Stimulated activated CD8-positive, alpha-beta memory T cell treated with anti-CD3 and anti-CD28 coated beads, Interleukin-2, amount 100 ng/mL, for 48 hours (primary cell): ENCODE measurements at places on chromosomes 5 and 9.

GRCh38 chr5:147084702-147085101 is 150.1 kb upstream of the STK32A start:
- no peak for DNase-seq

DNA sequence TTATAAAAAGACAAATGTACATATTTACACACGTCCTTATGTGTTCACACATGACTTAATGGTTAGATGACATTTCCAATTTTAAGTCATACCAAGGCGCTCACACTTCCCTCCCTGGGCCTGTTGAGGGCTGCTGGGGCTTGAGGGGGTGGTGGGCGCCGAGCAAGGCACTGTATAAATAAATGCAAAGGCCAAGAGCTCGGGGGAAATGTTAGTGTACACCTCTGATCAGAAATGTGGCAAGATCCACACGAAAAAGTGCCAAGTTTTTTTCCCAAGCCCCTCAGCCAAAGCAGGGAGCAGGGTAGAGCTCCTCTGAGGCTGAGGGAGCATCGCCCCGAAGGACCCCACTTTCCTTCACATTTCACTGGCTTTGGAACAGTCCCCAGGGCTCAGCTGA is 7.5 kb downstream of the IRF1 start:
- no peak for DNase-seq

- no peak for DNase-seq
These were observed at the start of gene C1QTNF2 for GRCh38 chr5:160369990-160370712. Gene C1QTNF2 (minus strand): TSS chr5:160370626. CDS start chr5:160355011, 15,615 bp downstream.

- DNase-seq: no peak
These were observed 917 bp downstream of the NHP2 start for GRCh38 chr5:178152491-178153444.

DNA sequence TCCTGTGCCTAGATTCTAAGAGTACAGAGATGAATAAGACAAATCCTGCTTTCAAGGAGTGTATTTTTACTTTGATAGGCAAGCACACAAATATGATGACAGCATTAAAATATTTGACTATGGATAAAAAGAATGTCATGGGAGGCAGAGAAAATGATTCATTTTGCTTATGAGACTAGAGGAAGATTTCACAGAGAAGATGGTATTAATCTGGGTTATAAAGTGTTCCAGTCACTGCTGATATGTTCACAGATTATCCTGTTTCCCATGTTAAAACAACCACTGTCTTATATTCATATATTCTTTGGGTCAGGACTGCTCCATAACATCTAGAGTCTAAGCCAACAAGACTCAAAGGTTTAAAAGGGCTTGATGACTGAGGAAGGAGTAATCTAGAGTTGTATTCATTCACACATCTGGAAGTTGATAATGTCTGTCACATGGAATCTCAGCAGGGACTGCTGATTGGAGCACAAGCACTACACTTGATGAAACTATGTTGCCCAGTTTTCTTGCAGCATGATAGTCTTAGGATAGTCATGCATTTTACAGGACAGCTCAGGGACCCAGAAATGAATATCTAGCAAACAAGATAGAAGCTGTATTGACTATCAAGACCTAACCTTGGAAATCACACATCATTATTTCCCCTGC is 79.3 kb downstream of the STARD4 start:
- no peak for DNase-seq

GRCh38 chr5:93163010-93163663 is 417.9 kb downstream of the NR2F1-AS1 start:
- no peak for DNase-seq

DNA sequence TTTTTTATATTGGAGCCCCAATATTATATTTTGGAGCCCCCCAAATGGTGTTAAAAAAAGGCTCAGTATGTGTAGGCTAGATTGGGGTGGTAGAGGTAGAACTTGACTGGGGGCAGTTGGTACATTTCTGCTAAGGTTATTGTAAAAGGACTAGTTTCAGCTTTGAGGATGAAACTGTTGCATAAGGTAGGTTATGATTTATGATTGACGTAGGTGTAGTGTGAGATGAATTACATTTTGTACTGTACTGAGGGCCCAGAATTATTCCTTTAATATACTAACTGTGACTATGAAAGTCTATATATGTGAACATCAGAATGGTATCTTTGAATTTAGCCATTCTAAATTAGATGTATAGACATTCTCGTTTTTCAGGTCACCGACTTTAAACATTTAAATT is 3.6 kb downstream of the RIC1 start:
- no peak for DNase-seq

GRCh38 chr5:167255926-167256325 is 1035.5 kb upstream of the WWC1 start:
- no peak for DNase-seq

DNA sequence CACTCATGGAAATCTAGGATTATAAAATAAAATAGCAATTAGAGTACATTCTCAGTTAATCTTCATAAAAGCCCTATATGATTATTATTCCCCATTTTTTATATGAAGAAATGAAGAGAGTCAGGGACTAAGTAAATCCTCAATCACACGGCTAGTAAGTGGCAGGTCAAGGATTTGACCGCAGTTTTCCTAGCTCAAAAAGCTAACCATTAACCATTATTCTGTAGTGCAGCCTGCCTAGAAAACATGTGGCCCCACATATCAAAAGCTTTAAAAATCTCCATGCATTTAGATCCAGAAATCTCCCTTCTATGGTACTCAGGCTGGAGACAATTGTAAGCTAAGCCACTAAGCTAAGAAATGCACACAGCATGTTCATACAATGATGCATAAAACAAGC is 21.4 kb downstream of the EPB41L4A start:
- no peak for DNase-seq

DNA sequence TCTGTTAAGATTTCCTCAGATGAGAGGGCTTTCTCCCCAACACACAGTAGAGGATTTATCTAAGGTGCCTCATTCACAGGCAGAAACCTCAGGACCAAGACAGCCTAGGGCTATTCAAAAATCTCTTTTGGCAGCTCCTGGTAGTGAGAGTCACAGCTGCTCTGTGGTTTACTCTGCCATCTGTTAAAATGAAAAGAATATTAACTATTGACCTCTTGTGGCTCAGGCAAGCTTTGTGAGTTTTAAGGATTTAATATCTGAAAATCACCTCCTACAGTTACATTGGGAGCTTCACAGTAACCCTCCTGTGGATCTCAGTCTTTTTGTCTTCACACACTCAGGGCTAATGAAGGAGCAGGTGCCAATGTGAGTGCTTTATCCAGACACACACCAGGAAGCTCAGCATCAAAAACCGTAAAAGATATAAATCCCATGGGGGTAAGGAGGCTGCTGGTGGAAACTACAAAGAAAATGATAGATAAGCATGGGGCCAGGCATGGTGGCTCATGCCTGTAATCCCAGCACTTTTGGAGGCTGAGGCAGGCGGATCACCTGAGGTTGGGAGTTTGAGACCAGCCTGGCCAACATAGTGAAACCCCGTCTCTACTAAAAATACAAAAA is 29.7 kb downstream of the PPP1R2B start:
- no peak for DNase-seq

DNA sequence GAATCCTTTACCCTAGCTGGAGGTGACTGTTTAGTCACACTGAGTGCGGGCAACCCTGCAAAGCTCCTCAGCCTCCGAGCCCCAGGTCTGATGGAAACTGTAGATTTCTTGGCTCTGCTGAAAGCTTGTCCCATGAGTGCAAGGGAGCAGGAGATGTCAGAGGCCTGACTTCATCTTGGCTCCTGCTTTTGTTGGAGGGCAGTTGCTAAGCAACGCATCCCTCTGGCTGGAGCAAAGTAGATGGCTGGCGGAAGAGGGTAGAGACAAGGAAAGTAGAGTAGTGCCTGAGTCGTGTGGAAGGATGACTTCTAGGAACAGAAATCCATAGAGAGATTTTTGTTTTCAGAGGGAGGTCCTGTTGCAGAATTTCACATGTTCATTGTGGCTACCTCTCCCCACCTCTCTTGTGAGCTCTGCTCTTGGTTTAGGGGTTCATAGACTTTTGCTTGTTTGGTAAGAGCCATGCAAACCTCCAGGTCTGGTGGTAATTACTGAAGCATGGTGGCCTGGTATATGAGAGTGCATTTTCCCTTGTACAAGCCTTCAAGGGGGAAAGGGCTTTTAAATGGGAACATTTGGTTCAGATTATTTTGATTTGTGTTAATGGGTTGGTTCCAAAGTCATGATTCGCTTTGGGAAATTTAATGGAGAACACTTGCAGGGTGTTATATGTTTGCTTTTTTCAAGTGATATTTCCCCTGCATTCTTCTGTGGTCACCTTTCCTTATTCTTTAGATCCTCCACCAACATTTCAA is 71.5 kb downstream of the ARHGAP26 start:
- no peak for DNase-seq

GRCh38 chr5:68591850-68592249 is 376.3 kb downstream of the PIK3R1 start:
- DNase-seq: no peak

DNA sequence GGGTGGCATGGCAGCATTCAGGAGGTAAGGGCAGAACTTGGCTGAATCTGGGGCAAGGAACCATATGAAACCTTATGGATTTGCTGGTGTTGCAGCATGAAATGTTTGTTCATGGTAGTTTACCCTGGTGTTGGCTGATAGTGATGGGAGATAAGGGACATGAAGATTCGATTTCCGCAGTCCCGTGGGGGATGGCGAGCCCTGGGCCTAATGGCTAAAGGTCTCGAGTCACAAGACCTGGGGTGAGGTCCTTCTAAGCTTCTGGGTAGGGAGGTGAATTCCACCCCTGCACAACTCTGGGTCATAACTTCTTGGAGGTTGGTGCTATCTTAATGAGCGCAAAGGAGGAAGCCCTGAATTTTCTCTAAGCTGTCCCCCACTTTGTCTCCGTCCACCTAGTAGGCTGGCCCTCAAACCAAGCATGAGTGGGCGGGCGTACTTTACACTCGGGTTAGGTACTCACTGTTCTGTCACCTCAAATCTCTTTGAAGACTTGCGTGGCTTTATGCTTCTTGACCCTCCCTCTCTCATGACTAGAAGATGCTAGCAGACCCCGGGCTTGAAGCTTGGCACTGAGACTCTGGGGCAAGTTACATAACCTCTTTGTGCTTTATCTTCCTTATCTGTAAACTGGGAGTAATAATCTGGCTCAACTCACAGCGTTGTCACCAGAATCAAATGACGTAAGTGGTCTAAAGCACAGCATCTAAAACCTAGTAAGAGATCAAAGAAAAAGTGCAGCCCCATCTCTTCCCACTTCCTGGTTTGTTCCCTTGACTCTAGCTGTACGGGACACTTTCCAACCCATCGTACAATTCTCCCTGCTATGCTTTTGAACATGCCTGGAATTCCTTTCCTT is 72.5 kb downstream of the BASP1 start:
- no peak for DNase-seq

GRCh38 chr9:14895806-14896205 is 14.4 kb downstream of the FREM1 start:
- DNase-seq: no peak

GRCh38 chr9:80085668-80086067 is 513.9 kb downstream of the TLE4 start:
- no peak for DNase-seq

DNA sequence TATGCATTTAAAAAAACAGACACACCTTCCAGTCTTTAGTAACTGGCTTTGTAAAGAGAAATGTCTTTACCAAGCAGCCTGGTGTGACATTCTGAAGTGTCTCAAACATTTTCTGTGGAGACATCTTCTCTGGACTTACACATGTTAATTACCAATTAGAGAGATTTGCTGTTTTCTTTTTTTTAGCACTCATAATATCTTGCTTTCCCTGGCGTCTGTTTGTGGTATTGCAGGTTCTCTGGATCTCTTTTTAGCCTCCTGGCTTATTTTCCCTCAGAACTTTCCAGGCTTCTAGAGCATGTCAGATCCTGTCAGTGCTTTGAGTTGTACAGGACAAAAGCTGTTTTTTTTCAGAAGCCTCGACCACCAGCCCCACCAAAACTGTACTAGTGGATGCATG is 92.5 kb downstream of the MSX2 start:
- DNase-seq: no peak

DNA sequence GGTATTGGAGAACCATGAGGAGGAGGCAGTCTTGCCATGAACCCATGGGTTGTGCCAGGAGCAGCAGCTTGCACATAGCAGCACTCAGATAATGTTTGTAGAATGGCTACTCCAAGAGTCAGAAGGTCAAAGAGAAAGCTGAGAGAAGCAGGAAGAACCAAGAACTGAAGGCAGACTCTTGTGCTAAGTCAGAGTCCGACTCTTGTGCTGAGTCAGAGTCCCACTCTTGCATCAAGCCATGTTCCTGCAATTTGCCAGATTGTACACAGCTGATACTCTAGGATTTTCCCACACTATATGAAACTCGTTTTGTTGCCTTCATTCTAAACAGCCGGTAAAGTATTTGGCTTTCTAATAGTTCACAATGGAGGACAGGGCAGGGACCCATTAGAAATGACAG is 26.2 kb upstream of the HSPA9 start:
- DNase-seq: no peak

DNA sequence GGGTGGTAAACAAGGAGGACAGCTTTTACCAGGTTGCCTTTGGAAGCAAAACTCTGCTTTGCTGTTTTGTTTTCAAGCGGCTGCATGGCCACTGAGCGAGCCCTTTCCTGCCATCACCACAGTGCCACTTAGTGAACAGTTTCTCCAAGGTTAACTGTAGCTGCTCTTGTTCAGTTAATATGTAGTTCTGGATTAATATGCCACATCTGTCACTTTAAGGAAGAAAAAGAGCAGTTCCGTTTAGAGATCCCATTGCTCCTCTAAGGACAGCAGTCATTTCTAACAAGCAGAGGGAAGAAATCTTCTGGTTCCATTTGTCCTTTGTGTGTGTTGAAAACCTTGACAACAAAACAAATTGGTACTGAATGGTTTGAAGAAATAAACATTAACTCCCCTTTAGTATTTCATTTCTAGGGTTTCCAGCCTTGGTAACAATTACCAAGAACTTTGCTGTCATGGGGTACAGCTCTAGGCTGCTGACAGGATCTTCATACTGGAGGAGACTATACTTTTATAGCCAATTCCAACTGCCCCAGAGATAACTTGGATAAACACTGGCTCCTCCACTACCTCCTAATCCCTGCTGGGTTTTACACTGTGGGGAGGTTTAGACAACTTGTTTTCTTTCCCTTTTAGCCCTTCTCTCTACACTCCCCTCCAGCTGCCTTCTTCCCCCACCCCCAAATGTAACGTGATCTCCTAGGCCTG is 10.3 kb upstream of the ABL1 start:
- no peak for DNase-seq

GRCh38 chr5:145210020-145210419 is 625.1 kb downstream of the PRELID2 start:
- DNase-seq: no peak

DNA sequence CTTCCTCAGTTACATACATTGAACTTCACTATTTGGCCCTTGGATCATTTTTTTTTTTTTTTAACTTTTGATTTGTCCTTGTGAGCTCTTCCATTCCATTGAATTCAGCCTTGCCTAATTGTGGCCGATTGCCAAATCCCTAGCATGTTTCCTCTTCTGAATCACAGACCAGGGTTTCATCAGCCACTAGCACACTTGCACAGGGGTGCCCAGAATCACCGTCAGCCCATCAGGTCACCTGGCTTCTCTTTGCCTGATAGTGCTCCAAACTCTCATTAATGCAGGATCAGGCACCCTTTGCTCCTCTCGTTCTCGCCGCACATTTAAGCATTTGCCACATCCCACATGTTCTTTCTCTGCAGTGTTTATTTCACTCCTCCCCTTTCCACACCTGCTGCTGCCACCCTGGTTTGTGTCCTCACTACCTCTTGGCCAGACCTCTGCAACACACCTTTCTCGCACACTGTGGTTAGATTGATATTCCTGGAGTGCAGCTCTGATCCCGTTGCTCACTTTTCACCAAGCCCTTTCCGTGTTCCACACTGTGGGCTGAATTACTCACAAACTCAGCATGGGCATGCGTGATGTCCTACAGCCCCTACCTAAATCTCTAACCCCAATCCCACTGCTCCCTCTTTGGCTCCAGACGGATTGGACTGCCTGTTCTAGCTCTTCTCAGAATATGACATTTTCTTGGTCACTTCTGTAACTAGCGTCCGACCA is 9.8 kb downstream of the PIK3R1 start:
- no peak for DNase-seq
